Stimulated activated CD8-positive, alpha-beta memory T cell treated with anti-CD3 and anti-CD28 coated beads, Interleukin-15, amount 100 ng/mL, for 48 hours (primary cell): ENCODE measurements at places on chromosomes 7 and 10.

DNA sequence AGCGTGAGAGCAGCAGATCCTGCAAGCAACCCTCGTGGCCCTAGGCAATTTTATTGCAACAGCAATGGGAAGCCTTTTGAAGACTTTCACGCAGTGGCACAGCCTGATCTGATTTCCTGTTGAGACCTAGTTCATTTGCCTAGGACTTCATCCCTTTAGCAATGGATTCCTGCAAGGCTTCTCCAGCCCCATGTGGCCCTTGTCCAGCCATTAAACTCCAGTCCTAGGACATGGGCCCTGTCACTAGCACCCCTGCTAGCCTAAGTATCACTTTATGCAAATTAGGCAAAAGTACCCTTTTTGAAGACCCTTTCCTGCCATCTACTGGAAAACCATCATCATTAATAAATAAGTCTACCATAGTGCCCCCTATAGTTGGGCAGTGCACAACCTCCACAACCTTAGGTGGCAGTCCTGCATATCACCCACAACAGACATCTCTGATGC is 379.4 kb downstream of the GALNT17 start:
- DNase-seq = no peak

DNA sequence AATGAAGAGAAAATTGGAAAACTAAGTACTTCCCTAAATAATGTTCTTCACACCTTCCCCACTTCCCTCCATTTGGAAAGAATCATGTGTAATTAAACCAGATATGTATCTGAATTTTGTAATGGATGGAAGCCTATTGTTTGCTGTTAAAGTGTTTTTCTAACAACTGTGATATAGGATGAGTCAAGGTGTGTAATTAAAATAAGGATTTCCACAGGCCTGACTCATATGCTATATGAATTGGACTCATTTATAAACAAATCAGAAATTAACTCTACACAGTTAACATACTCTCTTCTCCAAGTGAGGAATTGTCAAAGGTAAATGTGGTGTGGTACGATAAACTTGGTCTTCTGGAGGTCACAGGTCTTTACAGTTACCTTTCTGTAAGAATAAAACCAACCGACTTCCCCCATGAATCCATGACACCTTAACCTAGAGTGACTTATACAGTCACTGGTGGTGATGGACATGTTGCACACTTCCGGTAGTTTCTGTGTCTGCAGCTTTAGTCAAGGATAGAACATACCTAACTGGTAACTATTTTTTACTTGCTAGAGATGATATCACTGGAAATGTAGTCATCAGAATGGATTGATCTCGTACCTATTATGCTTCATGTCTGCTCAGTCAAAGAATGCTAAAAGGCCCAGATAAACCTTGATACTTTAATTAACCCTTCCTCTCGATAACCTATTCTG is 12.8 kb downstream of the PNLIPRP3 start:
- DNase-seq = no peak

DNA sequence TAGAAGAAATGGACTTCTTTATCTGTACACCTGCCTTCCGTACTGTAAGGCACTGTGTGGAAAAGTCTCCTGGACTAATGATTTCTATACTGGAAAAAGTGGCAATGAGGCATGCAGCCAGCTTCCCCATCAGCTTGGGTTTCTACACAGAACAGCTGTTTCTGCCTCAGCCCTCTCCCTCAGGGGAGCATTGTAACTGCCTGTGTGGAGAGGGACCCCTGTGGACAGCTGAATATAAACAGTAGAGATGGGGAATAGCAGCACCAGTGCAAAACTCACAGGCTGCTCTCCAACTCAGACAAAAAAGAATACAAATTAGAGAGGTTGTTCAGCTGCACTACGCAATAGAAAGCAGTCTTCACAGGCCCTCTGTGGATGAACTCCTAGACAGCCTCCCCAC is 451.3 kb upstream of the MBL2 start:
- no peak for DNase-seq

GRCh38 chr7:3943779-3944520 is 642.9 kb downstream of the SDK1 start:
- DNase-seq = no peak

GRCh38 chr7:37480041-37481031 is 31.7 kb upstream of the ELMO1 start:
- DNase-seq = no peak

DNA sequence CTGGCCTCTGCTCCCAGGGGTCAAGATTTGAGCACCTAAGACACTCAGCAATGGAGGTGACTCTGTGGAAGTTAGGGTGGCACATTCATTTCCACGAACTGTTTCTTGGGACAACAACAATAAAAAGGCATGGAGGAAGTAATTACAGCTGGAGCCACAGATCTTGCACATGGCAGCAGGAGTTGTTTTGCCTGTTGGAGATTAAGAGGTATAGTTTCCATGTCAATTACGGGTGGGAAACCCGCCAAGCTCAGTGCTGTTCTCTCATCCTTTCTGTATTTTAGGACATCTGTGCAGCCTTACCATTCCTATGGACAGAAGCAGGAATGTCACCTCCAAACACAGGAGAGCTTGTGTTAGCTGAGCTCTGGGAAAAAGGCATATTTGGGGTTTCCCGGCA is 201.2 kb downstream of the SNX10 start:
- DNase-seq = no peak

GRCh38 chr7:27575613-27576012 is 87.1 kb downstream of the HIBADH start:
- DNase-seq = no peak

- no peak for DNase-seq
Observed at GRCh38 chr10:28806951-28807759, 129.8 kb downstream of the BAMBI start.

DNA sequence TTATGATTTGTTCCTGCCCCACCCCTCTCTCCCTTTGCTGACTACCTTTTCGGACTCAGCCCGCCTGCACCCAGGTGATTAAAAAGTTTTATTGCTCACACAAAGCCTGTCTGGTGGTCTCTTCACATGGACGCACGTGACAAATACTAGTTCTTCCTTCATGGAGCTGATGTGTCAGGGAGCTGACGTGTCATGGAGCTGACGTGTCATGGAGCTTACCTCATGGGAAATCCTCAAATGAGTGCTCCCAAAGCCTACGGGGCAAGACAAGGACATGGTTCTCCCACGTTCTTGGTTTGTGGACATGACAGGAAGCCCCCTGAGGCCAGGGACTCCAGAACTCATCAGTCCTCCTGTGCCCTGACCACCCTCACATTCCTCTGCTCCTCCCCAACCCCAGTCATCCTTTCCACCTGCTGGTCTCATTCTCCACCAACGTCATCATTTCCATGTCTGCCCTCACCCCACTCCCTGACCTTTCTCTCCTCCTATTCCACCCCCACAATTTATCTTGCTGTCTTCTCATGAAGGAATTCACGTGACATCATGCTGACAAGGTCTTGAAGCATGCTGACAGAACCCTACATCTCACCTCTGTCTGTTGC is 261.3 kb downstream of the TCERG1L start:
- no peak for DNase-seq

GRCh38 chr7:95897557-95898251 is 125.3 kb downstream of the DYNC1I1 start:
- DNase-seq = no peak

- DNase-seq = no peak
Observed at GRCh38 chr10:78588194-78588811, 480.5 kb upstream of the ZMIZ1 start.

- no peak for DNase-seq
Observed at GRCh38 chr7:20193873-20194272, 23.3 kb downstream of the MACC1 start.

DNA sequence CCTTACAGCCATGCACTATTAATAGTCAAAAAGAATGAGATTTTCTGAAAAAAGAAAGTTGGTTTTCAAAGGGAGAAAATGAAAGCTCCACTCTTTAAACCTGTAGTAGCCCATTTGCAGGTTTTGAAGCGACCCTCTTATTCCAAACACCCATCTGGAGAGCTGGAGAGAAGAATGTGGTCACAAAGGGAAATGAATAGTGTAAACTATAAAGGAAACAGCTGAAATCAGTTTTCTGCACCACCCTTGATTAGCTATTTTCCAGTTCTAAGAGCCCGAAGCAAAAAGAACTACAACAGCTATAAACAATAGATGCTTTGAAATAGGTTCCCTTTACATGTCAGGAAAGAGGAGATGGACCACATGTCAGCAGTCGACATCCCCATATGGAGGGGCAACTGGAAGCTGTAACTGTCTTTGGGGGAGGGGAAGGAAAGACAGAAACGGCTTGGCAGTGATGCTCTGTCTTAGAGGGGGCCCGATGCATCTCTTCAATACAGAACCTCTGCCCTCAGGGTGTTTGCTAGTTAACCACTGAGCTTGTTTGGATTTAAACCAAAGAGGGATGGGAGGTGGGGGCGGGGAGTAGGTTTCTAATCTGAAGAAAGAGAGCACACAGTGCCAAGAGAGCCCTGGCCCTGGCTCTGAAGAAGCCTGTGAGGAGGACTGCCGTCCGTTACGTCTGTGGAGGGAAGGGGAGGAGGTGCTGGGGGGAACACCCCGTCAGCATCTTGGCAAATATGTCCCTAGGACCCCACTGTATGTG is 55.3 kb downstream of the CPVL start:
- no peak for DNase-seq

DNA sequence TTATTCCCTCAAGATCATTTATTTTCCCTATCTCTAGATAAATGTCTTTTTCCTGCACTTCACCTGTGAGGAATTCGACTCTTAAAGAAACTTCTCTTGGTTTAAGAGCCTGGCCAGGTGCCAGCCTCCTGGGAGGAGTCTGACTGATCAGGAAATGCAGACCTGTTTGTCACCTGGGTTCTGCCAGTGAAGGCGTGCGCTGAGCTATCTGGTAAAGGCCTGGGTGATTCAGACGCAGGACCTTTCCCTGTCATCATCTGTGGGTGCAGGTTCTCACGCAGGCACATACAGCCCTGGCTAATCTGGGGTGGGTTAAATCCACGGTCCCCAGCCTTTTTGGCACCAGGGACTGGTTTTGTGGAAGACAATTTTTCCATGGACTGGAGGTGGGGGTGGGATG is 65.3 kb upstream of the AQP1 start:
- DNase-seq = no peak

GRCh38 chr7:44114586-44115310 is 8.6 kb downstream of the POLD2 start:
- DNase-seq = no peak

GRCh38 chr7:71021131-71021530 is 110.8 kb upstream of the GALNT17 start:
- no peak for DNase-seq

- DNase-seq = no peak
Observed at GRCh38 chr7:27168265-27168947, 3.1 kb upstream of the HOXA9 start.

DNA sequence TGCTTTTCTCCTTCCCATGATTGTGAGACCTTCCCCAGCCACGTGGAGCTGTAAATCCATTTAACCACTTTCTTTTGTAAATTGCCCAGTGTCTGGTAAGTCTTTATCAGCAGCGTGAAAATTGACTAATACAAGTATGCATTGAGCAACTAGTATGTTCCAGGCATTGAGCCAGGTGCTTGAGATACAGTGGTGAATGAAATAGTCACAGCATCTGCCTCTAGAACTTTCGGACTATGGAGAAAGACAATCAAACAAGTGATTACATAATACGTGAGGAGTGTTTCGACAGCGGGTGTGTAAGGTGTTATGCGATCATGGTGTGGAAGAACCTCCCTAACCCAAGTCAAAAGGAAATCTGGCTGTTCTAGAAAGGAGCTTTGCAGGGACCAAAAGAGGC is 21.6 kb upstream of the NUP205 start:
- DNase-seq = no peak

DNA sequence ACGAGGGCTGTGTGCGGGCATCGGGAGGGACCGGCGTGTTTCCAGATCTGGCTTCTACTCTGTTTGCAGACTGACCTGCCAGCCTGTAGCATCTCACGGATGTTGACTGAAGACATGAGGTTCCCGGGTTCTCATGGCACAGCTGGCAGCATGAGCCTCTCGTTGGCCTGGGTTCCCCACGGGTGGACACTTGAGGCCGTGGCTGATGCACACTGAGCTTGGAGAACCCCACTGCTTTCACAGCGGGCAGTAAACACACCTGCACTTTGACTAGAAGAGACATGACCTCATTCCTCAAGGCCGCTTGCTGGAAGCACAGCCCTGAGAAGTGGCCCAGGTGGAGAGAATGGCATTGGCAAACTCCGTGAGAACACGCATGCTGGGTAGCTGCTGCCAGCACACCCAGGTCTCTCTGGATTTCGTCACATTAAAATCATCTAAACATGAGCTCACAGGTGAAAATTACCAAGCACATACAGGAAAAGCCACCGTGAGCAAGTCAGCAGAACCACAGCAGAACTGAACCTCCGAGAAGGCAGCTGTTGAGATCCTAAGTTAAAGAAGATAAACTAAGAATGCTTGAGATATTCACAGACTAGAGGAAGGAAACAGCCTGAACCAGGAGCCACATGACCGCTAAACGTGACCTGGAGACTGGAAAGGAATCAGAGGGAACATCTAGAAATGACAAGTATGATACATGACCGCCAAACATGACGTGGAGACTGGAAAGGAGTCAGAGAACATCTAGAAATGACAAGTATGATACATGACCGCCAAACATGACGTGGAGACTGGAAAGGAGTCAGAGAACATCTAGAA is 32.5 kb downstream of the BNIP3 start:
- no peak for DNase-seq

GRCh38 chr10:131154306-131155025 is 157.1 kb downstream of the TCERG1L start:
- no peak for DNase-seq
